ENCODE measurements at places on chromosomes 4 and X.

- no peak for DNase-seq
Measured at GRCh38 chr4:66655505-66655904, 889.8 kb downstream of the CENPC start.

DNA sequence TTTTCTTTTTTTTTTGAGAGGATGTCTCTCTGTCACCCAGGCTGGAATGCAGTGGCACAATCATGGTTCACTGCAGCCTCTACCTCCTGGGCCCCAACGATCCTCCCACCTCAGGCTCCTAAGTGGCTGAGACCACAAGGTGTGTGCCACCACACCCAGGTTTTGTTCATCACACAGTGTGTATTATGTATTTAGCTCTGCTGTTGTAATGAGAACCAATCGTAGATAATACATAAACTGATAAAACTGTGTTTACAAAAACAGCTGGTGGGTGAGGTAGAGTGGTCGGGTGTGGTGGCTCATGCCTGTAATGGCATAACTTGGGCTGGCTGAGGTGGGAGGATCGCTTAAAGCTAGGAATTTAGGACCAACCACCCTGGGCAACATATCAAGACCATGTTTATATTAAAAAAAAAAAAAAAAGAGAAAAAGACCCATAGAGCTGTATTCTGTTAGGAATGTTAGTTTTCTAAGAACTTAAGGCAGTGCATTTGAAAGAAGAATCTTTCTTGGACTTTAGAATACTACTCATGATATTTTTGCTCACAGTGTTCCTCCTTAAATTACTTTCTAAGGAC lies 34.9 kb downstream of the POLR2B start:
- DNase-seq: no peak

DNA sequence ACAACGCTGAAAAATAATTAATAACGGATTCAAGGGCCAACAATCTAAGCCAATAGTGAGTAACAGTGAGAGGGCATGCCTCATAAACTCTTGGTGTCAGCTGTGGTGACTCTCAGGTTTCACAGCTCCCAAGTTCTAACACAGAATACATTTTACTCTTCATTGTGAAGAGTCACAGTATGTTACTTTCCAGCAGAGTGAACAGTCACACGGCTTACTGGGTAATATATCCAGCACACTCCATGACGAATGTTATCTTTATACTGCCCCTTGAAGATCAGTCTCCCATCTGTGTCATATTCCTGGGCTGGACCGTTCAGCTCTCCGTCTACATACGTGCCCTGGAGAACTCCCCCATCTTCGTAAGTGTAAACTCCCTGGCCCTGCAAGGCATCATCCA lies 23.1 kb downstream of the SETD7 start:
- DNase-seq: no peak

- no peak for DNase-seq
Measured at GRCh38 chr4:7962609-7963508, 23.2 kb upstream of the AFAP1 start.

DNA sequence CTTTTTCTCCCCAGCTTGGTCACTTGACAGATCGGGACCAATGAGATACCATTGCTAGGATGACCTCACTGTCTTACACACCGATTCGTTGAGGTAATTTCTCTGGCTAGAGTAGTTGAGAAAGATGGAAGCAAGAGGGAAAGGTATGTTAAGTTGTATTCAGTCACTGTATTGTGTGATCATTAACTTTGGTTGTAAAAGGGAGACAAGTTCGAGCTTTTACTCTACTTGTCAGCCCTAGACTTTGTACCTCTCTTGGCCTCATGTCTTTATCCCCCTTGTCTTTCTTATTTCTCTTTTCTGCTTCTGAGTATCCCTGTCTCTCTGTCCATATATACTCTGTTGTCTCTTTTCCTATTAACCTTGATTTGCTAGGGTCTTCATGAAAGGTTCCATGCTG lies 15.5 kb downstream of the FMR1 start:
- no peak for DNase-seq

GRCh38 chr4:40335525-40335894 lies 377 bp downstream of the CHRNA9 start:
- no peak for DNase-seq

- DNase-seq: peak; percentile 5
Measured at GRCh38 chr4:158079661-158080060, 93.2 kb downstream of the GASK1B start.

DNA sequence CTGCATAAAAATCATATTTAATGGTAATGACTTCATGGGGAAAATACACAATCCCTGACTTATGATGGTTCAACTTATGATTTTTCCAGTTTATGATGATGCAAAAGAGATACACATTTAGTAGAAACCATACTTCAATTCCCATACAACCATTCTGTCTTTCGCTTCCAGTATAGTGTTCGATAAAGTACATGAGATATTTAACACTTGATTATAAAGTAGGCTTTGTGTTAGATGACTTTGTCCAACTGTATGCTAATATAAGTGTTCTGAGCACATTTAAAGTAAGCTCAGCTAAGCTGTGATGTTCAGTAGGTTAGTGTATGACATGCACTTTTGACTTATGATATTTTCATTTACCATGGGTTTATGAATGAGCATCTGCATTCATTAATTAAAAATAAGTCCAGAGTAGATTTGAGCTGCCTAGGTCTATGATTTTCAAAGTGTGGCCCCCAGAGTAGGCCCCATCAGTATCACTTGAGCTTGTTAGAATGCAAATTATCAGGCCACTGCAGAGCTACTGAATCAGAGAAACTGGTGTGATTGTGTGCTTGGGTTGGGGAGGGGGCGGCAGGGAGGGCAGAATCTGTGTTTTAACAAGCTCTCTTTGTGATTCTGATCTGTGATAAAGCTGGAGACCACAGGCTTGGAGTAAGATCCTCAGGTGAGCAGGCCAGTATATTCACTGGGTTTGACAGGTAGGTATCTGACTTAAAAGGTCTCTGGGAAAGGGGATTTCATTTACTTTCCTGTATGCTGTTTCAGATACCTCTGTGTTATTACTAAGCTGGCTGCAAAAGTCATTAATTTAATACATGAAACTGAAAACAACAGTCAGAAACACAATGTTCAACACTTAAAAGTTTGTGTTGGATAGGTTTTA lies 8.4 kb downstream of the ATP10D start:
- DNase-seq: no peak
